ENCODE measurements at places on chromosomes 7 and 10. TPM values are rescaled to one million over a fixed set of nuclear protein-coding genes. Genes with fewer than 3 reads are reported as not detected.
A peak's percentile ranks its signal among the peaks of the same experiment; 100 is the strongest.

DNA sequence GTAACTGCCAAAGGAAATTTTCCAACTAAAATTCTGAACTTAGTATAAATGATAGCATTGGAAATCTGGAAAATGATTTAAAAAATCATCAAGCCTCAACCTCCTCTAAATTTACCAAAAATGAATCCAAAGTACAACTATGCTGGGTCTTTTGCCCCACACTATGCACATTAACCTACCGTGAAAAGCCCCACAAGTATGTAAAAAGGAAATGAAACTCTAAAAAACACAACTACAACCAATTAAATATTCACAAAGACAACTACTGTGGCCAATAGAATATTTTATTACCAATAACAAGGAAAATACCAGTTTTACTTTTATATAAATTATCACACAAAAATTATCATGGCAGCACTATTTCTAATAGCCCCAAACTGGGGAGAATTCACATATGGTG lies 19.3 kb downstream of the EIF3A start:
- no peak for DNase-seq
- no peak overlapping the region for H3K4me3 ChIP-seq
- H3K4me1 ChIP-seq: no peaks in the 10 kb centered on the region
- H3K36me3 ChIP-seq: peaks cover 89% of the 10 kb centered on the region
- H3K27ac ChIP-seq: no peak overlapping the region

- H3K27me3 ChIP-seq: no peaks in the 10 kb centered on the region
- DNase-seq: no peak
- H3K4me3 ChIP-seq: no peak overlapping the region
- no peak overlapping the region for H3K27ac ChIP-seq
Measured at GRCh38 chr7:149279111-149279743, 17.2 kb downstream of the ZNF783 start.

Gene SNX10
- 1.4 TPM for total RNA-seq

DNA sequence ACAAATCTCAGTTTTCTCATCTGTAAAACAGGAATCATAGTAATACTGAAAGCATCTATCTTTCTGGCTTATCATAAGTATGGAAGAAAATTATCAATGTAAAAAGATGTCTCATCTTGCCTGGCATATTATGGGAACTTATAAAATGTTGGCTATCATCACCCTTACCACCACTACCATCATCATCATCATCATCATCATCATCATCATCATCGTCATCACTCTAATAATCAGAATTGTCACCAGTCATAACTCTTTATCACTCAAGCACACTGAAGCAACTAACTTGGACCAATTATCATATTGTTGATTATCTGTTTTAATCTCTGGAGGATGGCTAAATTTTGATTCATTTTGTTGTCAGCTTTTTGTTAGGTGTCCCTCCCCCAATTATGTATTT lies 825.4 kb downstream of the SORCS3 start:
- H3K4me3 ChIP-seq: no peak overlapping the region
- no peak overlapping the region for H3K27ac ChIP-seq
- no peaks in the 10 kb centered on the region for H3K36me3 ChIP-seq
- H3K4me1 ChIP-seq: no peaks in the 10 kb centered on the region
- no peak for DNase-seq

GRCh38 chr7:139562961-139563565 lies 39.6 kb downstream of the CLEC2L start:
- H3K4me1 ChIP-seq: no peaks in the 10 kb centered on the region
- H3K27me3 ChIP-seq: no peaks in the 10 kb centered on the region
- H3K27ac ChIP-seq: no peak overlapping the region

- H3K27ac ChIP-seq: no peak overlapping the region
- no peaks in the 10 kb centered on the region for H3K4me1 ChIP-seq
- H3K4me3 ChIP-seq: no peak overlapping the region
- no peak for DNase-seq
Measured at GRCh38 chr7:12056381-12056780, 154.7 kb upstream of the TMEM106B start.

GRCh38 chr7:82722946-82723345 lies 279.4 kb upstream of the CACNA2D1 start:
- DNase-seq: peak; percentile 67
- no peaks in the 10 kb centered on the region for H3K27me3 ChIP-seq
- no peak overlapping the region for H3K4me3 ChIP-seq

- no peak for DNase-seq
- no peaks in the 10 kb centered on the region for H3K36me3 ChIP-seq
- H3K4me3 ChIP-seq: no peak overlapping the region
- H3K27ac ChIP-seq: no peak overlapping the region
Measured at GRCh38 chr7:119228482-119228881, 1004.0 kb downstream of the ANKRD7 start.

Gene UFSP1
- 6.7 TPM for total RNA-seq

DNA sequence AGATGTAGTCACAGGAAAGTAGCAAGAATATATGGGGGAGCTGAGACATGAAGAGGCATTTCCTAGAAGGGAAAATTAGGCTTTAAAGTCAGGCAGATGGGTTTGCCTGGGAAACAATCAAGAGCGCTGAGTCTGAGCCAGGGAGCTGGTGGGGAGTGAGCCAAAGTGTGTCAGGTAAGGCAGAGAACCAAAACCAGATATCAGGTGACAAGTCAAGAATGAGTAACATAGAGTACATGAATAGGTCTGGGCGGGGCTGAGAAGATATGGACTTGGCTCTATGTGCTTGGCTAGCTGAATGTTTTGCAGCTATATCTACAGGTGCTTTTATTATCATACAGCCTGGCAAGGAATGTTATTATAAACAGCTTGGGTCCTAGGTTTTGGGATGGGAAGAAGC lies 49.3 kb downstream of the GPR141 start:
- H3K4me1 ChIP-seq: no peaks in the 10 kb centered on the region
- DNase-seq: no peak
- no peaks in the 10 kb centered on the region for H3K27me3 ChIP-seq
- no peak overlapping the region for H3K4me3 ChIP-seq
- H3K36me3 ChIP-seq: no peaks in the 10 kb centered on the region

DNA sequence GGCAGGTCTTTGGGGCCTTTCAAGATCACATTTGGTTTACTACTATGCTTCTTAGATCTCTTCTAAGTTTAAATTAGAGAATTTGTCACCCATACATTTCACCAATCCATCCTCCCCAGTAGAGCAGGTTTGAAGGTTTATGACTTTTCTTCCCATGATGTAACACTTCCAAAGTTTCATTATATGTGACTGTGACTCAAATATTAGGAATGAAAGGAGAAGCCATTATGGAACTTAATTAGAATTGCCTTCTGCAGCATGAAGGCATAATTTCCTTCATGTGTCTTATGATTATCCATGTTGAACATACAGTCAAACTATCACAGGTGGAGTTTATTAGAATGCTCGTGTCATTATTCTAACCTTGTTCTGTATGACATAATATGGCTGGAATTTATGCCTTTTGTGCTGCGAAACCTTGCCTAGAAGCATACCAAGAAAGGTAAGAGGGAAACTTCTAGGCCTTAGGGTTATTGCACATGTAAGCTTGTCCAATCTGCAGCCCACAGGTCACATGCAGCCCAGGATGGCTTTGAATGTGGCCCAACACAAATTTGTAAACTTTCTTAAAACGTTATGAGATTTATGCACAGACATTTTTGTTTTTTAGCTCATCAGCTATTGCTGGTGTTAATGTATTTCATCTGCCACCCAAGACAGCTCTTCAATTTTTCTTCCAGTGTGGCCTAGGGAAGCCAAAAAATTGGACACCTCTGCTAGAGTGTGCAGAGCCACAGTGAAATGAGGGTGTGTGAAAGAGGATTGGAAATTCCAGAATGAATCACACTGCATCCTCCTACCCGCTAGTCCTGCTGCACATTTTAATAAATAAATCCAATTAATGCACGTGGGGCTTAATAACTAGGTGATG lies 133.6 kb downstream of the TMEM26 start:
- H3K4me1 ChIP-seq: no peaks in the 10 kb centered on the region
- H3K27me3 ChIP-seq: no peaks in the 10 kb centered on the region
- no peak for DNase-seq
- no peaks in the 10 kb centered on the region for H3K36me3 ChIP-seq

GRCh38 chr10:123852411-123852951 lies 39.1 kb downstream of the CPXM2 start:
- no peaks in the 10 kb centered on the region for H3K27me3 ChIP-seq
- H3K36me3 ChIP-seq: no peaks in the 10 kb centered on the region
- no peak for DNase-seq
- no peak overlapping the region for H3K27ac ChIP-seq
- H3K4me3 ChIP-seq: no peak overlapping the region

Gene CARD11
- not detected for total RNA-seq

DNA sequence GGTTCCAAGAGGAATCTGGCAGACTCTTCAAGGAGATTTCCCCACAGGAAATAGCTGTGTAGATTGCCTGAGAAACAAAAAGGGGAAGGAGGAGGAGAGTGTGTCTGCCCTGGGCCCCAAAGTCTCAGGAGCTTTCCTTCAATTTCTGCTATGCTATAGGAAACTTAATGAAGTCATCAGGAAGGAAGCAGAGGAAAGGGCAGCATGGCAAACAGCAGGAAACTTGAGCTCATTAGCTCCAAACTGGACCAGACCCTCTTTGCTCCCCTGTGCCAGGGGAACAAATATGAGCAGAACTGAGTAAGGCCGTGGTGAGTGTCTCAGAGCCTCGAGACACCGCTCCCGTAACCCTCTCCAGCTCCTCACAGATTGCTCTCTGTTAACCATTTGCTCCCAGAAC lies 4.8 kb upstream of the KCNIP2 start:
- H3K27me3 ChIP-seq: no peaks in the 10 kb centered on the region
- no peak overlapping the region for H3K27ac ChIP-seq
- no peaks in the 10 kb centered on the region for H3K4me1 ChIP-seq
- H3K4me3 ChIP-seq: no peak overlapping the region

GRCh38 chr7:36039243-36039642 lies 113.8 kb upstream of the EEPD1 start:
- peaks cover 16% of the 10 kb centered on the region for H3K4me1 ChIP-seq
- H3K36me3 ChIP-seq: no peaks in the 10 kb centered on the region
- H3K4me3 ChIP-seq: no peak overlapping the region
- H3K27me3 ChIP-seq: no peaks in the 10 kb centered on the region
- no peak for DNase-seq

DNA sequence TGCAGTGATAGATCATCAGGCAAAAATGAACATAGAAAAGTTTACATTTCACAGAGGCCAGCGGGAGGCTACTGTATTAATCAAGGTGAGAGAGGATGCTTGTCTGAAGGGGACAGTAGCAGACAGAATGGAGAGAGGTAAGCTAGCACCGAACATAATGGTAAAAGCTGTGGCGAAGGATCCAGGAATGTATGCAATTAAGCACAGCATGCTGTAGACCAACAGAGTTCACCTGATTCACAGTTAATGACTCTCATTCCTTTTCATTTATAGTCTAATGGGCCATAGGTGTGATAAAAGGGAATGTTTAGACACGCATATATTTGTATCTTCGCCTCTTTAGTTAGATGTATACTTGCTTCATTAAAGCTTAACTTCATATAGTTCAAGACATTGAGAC lies 150.9 kb upstream of the MBL2 start:
- H3K36me3 ChIP-seq: no peaks in the 10 kb centered on the region
- H3K27ac ChIP-seq: no peak overlapping the region
- no peak for DNase-seq
- no peaks in the 10 kb centered on the region for H3K4me1 ChIP-seq

DNA sequence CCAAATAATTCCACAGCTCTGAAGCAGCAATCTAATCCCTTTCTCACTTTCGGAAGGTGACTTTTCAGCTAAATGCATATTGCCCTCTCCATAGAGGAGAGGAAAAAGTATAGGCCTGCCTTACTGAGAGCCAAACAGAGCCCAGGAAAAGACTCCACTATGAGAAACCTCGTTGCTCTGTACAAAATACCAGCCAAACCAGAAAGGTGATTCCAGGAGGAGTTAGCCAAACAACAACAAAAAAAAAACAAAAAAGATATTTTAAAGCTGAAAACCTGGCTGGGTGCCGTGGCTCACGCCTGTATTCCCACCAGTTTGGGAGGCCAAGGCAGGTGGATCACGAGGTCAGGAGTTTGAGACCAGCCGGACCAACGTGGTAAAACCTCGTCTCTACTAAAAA lies 70.5 kb downstream of the HOXA1 start:
- DNase-seq: no peak
- H3K4me3 ChIP-seq: no peak overlapping the region
- H3K27ac ChIP-seq: no peak overlapping the region
- H3K4me1 ChIP-seq: no peaks in the 10 kb centered on the region
- H3K36me3 ChIP-seq: no peaks in the 10 kb centered on the region
- H3K27me3 ChIP-seq: no peaks in the 10 kb centered on the region

Gene SLC39A12
- total RNA-seq: not detected

DNA sequence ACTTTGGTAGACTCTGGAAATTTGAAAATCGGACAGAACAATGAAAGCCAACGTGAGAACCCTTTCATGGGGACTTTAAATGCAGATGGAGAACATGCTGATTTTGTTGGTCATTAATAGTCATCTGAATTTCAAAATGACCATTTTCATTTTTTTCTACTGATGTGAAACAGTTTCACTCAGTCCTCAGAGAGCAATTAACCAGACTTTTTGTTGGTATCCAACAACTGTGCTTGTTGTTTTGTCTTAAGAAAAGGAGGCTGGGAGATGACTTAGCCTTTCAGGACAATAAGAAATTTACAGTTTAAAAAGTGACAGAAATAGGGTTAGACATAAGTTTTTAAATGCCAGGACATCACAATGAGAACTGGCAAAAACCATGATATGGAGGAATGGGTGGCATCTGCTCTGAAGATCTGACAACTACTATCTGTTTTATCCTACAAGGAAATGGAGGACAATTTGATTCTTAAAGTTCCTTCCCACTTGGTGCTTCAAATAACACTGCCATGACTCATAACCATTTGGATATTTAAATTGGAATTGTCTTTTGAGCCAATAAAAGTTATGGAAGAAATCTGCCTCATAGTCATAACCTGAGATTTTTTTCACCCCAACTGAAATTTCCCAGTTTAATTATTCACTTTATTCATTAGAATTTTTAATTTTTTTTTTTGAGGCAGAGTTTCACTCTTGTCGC lies 87.2 kb upstream of the HPS1 start:
- H3K36me3 ChIP-seq: no peaks in the 10 kb centered on the region
- no peak overlapping the region for H3K27ac ChIP-seq
- H3K4me1 ChIP-seq: peaks cover 26% of the 10 kb centered on the region
- DNase-seq: peak; percentile 60
- no peak overlapping the region for H3K4me3 ChIP-seq

GRCh38 chr7:106270122-106270977 lies 14.4 kb downstream of the NAMPT start:
- no peaks in the 10 kb centered on the region for H3K4me1 ChIP-seq
- peaks cover 76% of the 10 kb centered on the region for H3K36me3 ChIP-seq
- H3K4me3 ChIP-seq: no peak overlapping the region
- DNase-seq: no peak
- no peaks in the 10 kb centered on the region for H3K27me3 ChIP-seq
